ENCODE measurements at places on chromosomes 12 and 14.

DNA sequence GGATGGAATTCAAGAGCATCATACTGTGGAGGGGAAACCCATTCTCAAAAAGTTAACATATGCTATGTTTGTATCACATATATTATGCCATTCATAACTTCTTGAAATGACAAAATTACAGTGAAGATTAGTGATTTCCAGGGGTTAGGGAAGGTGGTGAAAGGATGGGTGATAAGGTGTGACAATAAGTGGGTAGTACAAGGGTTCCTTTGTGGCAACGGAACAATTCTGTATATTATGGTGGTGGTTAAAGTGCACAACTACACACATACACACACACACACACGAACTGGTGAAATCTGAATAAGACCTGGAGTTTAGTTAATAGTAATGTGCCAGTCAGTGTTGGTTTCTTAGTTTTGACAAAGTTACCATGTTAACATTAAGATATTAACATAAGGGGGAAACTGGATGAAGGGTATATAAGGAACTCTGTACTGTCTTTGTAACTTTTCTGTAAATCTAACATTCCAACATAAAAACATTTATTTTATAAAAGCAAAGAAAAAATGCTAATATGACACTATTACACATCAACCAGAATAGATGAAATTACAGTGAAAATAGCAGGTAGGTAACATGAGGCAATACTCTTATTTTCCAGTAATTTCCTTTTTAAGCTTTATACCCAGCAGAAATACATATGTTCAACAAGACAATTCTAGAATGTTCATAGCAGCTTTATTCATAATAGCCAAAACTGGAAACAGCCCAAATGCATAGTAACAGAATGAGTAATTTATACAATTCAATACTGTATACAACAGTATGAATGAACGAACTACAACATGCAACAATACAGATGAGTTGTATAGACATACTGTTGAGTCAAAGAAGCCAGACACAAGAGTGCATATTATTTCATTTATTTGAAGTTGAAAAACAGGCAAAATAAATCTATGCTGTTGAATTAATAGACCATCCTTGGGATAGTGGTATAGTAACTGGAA is 44.0 kb upstream of the OR5AU1 start:
- no peak for ATAC-seq

- ATAC-seq = no peak
Measured at GRCh38 chr14:56782711-56783110, 27.6 kb downstream of the OTX2 start.

- no peak for ATAC-seq
Measured at GRCh38 chr14:22884076-22884737, 1.2 kb downstream of the REM2 start.

GRCh38 chr12:77830583-77831351 is at the start of gene NAV3:
NAV3 (plus strand) TSS chr12:77830894; CDS start chr12:77831462, 568 bp downstream.
- peak; percentile 36 for ATAC-seq

GRCh38 chr12:97075934-97076630 is 169.0 kb downstream of the NEDD1 start:
- ATAC-seq = no peak

DNA sequence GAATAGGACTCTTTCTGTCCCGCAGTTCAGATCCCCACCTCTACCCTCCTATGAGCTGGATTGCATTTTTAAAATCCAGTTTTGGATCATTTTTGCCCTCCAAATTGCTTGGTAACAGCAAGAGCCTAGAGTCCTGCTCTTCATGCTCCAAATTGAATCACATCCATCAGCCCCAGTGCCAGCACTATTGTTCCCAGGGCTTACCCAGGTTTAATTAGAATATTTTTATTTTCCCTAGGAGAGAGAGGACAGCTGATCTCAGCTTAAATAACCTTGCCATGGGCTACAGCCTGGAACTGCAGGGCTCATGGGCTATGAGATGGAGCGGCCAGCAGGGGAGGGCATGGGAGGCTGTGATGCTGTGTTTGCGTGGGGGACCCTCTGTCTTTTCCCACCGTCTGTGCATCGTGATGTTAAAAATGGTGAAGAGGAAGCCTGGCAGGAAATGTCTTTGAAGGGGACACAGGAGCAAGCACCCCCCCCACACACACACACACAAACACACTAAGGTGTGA is 59.4 kb upstream of the WSCD2 start:
- no peak for ATAC-seq

DNA sequence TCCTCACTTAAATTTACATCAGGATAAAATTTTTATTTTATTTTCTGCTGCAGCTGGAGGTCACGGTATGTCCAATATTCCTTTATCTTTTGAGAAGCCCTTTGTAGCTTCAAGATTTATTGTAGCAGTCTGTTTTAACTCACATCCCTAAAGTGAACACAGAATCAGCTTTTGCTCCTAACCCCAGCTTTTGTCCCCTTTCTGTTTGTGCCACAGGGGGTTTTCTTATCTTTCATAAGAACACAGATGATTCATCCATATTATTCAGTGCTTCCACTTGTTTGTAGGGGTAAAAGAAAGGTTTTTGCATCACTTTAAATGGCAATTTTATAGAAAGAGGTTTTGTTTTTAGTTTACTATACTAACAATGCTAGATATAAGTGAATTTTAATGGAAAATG is 21.8 kb upstream of the PIK3C2G start:
- ATAC-seq = no peak

- ATAC-seq = no peak
Measured at GRCh38 chr14:34507884-34508283, 31.6 kb downstream of the EAPP start.

GRCh38 chr12:124352839-124353238 is 57.9 kb downstream of the RFLNA start:
- no peak for ATAC-seq

DNA sequence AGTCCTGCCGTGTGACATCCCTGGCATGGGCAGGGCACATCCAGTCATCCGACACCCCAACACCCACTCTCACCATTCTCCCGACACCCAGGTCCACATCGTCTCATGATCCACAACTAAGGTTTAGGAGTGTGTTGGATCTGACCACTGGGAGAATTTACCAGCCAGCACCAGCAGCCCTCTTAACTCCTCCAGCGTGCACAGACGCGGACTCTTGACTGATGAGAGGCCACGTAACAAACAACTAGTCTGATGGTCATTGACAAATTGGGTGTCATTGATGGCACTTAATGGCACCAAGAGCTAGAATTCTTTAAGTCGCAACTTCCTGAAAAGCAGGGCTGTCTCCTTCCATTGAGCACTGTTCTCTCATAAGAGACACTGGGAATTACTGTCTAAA is 203.0 kb upstream of the SFSWAP start:
- ATAC-seq = no peak

DNA sequence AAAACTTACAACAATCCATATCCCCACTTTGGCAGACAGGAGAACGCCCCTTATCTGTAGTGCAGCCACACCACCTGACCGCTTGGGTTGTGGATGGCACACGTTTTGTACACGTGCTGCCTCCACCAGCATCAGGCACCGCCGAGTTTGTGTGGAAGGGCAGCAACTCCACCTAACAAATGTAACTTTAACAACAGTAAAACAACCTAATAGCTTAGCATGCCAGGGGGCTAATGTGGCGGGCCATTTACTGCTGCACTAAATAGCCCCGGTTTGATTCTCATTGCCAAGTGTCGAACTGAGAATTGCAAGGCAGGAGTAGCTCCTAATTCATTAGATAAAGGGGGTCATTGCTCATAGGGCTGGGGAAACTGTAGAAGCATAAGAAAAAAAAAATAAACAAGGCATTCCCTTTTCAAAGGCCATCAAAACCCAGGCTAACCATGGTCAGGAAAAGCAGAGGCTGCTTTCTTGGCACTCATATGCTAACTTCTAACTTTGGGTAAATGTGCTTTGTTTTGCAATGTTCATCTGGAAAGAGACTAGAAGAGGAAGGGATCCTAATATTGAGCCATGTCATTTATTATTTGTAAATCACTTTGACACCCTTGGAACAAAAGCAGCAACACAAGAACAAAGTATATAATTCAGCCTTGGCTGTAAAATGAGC is 279.7 kb upstream of the SOX5 start:
- no peak for ATAC-seq

- ATAC-seq = no peak
Measured at GRCh38 chr12:104534162-104534856, 77.6 kb downstream of the CHST11 start.

DNA sequence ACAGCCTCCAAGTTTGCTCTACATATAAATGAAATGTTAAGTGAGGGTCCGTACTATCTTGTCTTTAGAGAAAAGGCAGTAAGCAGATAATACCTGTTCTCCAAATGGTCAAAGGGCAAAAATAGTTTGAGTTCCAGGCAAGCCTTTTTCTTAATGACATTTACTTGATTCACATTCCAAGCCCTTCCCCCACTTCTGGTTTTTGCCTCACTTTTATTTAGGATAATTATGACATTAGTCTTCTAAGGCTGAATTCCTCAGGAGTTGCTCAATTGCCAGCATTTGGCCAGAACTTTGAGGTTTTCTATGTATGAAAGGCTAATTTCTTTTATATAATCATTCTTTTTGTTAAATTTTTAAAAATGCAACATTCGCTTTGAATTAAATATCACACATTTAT is 62.5 kb upstream of the DUSP6 start:
- no peak for ATAC-seq

- ATAC-seq = peak; percentile 71
Measured at GRCh38 chr12:6554168-6555017, 1.4 kb downstream of the IFFO1 start.

DNA sequence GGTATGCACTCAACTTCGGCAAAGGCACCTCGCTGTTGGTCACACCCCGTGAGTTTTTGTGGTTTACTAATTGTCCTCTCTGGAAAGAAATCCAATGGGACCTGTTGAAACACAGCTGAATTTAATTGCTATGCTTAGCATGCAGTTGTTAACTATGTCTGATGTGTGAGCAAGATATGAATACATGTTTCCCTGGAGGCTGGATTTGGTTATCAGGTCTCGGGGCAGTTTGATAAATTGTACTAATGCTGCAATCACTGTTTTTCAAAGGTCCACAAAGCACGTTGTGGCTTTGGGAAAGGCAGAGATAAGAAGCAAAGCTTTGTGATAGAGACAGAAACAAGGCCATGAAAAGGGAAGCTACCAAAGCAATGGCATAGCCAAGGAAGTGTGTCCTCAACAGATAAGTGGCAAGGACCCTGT is 91.3 kb downstream of the DAD1 start:
- no peak for ATAC-seq

DNA sequence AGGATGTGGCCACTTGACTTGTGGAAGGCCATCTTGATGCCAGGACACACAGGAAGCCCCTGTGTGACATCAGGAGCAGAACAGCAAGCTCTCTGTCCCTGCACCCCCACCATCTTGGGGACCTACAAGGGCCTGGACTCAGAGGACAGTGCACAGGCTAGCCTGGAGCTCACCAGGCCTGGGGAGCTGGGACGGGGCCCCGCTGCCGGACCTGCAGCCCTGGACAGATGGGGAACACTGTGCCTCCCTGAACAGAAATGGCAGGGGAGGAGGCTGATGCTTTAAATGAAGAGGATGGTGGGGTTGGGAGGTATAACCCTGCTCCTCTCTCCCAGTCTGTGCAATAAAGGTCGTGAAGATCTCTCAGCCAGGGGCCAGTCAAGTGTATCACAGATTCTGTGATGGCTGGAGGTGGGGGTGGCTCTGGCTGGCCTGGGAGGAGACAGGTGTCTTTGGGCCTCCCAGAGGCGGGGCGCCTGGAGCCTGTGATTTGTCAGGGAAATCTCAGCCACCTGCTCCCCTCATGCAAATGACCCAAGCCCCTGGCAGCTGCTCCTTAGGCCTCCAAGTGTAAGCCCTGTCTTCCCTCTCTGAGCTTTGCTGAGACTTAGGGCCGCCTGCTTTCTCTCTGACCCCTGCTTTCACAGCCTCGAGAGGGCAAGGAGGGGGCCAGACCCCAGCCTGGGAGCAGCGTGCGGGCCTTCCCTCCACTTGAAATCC is 1.1 kb upstream of the GNB3 start:
- no peak for ATAC-seq

DNA sequence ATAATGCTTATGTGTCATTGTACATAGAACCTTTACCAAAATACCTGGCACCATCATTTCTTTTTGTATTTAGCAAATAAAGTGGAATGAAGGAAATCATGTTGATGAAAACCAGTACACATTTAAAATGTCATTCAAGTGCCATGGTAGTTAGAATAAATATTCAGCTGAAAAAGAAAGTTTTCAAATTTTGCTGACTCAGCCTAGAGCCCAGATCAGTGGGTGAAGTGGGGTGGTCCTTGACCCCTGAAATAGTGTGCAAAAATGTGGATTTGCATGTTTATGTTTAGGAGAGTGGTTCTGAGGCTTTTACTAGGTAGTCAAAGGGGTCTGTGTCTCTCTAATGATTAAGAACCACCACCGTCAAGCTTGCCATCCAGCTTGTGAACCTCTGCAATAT is 418.7 kb downstream of the ETNK1 start:
- no peak for ATAC-seq

DNA sequence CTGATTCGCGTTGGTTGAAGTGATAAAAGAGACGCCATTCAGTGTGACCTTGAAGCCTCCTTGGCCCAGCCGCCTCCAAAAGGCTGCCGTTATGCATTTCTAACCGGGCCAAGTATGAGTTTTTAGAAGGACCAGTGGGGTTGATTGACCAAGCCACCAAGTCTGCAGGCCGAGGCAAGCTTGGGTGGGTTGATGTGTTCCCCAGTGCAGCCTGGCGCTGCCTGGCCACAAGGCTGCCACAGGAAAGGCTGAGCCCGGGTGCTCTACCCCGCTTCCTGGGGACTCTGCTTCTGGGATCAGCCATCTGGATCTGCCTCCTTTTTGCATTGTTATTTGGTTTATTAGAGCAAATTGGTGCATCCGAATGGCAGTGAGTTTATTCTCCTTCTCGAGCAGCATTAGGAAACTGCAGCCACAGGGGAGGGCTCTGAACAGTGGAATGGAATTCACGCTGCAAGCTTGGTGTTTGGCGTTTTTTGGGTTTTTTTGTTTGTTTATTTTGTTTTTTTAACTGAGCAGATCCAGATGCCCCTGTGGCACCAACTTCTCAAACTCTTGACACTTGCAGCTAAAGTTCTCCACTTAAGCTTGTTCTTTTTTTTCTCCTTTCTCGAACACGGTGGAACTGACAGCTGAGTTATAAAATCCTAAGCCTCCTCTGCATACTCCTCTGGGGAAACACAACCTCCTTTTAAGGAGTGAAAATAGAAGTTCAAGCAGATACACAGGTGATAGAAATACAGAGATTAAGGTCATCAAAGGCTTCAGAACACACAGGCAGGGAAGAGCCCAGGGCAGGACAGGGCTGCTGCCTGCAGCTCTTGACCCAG is 145.4 kb upstream of the FKBP4 start:
- no peak for ATAC-seq

DNA sequence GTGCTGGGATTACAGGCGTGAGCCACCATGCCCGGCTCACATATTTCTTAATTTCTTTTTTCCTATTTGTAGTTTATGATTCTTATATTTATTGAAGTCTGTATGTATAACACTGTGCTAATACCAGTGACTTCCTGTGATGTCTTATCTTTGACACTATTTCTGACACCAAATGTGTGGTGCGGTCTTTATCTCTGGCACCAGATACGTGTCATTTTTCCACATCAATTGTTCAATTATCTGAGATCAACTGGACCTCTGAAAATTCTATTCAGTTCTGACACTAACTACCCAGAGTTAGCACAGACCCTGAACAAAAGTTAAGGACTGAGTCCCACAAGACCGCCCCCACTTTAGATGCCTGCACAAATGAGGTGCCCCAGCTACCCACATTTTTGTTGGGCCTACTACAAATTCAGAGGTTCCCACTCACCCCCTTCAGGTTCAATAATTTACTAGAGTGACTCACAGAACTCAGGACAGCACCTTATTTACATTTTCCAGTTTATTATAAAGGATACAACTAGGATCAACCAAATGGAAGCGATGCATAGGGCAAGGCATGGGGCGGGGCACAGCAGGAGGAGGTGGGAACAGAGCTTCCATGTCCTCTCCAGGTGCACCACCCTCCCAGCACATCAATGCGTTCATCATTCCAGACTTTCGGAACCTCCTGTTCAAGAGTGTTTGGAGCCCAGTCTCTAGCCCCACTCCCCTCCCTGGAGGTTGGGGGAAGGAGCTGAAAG is 11.6 kb upstream of the SRSF9 start:
- no peak for ATAC-seq

Data from SK-N-SH treated with all-trans-retinoic acid at 6 μM for 48 hours (cell line).